ENCODE measurements at places on chromosomes 3 and 15.

GRCh38 chr15:94075349-94075748 is 156.0 kb upstream of the MCTP2 start:
- peak; percentile 62 for DNase-seq

DNA sequence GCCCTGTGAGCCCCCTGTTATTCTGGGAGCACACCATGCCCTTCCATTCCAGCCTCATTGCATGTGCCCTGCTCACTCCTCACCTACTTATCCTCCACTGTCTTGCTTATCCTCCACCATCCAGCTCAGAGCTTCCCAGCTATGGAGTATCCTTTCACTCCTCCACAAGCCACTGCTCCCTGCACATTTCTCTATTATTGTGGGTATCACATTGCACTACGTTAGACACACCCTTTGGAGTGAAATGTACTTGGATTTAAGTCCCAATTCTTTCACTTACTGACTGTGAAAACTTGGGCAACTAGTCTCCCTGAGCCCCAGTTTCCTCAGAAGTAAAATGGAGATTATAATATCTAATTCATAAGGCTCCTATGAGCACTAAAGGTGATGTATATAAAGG is 4.3 kb downstream of the MASP1 start:
- DNase-seq = no peak

- peak; percentile 75 for DNase-seq
Observed at GRCh38 chr15:43067717-43068461, 37.9 kb downstream of the UBR1 start.

DNA sequence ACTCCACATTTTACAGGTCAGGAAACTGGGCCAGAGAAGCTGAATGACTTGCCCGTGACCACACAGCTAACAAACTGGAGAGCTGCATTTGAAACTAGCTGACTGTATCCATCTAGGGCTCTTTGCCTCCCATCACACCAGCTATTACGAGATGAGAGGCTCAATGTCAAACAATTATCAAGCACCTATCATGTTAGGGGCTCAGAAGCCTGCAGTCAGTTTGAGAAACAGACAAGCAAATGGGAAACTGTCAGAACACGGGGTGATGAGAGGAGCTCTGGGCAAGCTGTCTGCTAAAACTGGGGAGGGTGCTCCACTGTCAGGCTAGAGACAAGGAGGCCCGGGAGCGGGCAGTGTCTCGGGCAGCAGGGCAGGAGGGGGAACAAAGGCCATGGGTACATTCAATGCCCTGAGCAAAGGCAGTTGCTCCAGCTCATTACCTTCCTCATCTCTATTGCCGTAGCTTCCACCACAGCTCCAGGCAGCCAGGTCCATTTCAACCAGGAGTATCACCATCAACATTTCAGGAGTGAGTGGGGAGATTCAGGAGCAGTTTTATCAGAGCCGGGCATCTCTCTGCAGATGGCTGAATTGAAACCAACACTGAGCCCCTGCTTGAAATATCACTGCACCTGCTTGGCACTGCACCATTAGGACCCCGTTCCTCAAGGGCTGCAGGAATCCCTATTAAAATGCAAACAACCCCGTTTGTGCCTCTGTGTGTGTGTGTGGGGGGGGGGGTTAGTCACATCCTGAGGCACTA is 122.6 kb downstream of the RAB11A start:
- DNase-seq = no peak

DNA sequence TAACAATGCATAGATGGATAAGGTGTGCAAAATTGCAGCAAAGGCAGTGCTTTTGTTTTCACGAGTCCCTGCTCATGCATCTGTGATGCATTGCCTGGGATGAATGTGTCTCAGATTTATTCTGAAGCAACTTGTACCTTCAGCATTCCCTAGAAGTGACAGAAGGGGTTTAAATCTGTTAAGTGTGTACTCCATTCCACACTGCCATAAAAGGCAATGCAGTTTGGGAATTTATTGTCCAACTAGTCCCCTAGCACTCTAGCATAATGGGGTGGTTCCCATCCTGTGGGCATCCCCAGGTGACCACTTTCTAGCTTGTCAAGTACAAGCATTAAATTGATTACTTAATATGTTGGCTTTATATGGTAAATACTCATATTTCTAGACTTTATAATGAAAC is 306.5 kb upstream of the CBLB start:
- no peak for DNase-seq

- no peak for DNase-seq
Observed at GRCh38 chr3:138303474-138303873, 26.2 kb downstream of the NME9 start.

- DNase-seq = no peak
Observed at GRCh38 chr3:141129049-141129448, 77.9 kb downstream of the SPSB4 start.

DNA sequence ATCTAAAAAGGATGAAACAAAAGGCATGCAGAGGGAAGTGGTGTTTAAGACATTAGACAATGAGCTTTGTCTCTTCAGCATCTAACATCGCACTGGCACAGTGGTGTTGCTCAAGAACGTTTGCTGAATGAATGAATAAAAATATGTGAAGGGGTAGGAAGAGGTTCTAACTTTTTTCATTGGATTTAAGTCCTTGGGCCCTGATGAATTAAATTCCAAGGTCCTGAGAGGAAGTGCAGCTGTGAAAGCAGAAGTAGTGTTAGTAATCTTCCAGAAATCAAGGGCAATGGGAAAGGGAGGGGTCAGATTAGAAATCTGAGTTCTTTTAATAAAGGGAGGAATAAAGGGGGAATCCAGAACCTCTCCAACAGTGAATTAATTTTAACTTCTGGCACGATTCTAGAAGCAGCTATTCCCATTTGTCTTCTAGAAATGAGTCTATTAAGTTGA is 29.6 kb downstream of the TLNRD1 start:
- DNase-seq = no peak

GRCh38 chr15:72342385-72342784 is 22.4 kb upstream of the CELF6 start:
- no peak for DNase-seq

DNA sequence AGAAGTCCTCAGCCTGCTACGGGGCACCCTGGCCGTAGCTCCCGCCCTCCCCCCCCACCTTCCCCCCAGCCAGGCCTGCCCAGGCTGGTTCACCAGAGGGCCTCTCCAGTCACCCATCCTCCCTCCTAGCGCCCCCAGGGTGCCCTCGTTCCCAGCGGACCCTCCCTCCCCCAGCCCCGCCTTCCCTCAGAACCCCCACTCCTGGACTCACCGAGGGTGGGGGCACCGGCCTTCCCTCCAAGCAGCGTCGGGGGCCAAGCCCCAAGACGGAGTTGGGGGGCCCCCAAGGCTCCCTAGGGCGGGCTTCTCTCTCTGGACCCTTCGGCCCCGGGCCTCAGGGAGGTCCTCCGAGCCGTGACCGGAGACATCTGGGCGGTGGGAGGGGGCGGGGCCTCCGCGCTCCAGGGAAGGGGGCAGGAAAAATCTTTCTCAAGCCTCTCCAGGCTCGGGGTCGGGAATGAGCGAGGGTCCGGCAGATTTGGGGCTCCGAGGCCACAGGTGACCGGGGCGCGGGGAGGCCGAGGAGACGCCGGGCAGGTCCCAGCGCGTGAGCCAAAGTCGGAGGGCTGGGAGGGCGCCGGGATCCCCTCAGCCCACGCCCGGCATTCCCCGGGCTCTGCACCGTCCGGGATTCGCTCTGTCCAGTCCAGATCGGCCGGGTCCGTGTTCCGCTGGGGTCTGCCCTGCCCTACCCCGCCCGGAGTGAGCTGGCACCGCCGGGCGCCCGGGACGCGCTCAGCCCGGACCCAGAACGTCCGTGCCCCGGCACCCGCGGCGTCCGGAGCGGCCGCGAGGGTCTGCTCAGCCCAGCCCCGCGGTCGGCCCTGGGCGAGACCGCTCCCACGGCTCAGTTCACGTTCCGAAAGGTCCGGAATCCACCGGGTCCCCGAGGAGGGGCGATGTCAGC is 999 bp downstream of the INSYN1 start:
- DNase-seq = no peak

- peak; percentile 44 for DNase-seq
Observed at GRCh38 chr15:74320352-74321247, 46.8 kb downstream of the CYP11A1 start.

DNA sequence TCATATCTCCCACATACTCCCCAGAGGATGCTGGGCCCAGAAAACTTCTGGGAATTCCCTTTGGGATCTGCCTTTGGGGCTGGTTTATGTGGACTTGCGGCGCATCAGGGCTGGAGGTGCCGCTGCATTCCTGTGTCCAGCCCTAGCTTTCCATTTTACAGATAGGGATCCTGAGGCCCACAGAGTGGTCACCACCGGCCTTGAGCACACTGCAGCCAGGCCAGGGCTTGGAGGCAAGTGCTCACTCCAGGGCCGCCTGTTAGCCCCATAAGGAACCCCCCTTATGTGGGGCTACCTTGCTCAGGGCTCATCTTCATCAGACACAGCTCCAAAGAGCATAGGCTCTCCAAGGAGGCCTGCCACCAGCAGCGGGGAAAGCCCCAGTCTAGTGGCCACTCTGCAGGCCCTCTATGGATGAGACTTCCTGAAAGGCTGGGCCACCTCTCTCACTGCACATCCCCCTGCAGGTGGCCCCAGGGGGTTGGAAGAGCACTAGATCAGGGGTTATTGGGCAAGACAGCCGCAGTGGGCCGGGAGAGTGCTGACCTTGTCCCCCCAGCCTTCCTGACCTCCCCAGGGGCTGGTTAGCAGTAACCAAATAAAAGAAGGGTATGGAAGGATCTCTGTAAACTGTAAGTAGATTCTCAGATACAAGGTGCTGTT is 9.2 kb upstream of the ATP2B2 start:
- no peak for DNase-seq

DNA sequence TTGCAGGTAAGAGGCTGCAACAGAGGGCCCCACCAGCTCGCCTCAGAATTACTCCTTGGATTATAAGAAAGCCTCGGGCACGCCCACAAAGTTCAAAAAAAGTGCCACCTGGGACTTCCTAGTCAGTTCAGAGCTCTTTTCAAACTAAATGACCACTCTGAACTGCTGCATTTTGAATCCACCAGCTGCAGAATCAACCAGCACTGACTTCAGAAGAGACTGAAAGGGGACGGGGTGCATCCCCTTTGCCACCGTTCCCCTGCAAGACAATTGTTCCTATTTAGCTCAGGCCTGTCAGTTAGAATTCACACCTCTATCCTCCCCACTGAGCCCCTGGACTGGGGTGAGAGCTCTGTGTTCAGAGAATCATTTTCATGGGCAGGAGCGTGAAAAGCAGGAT is 181.4 kb upstream of the GADL1 start:
- DNase-seq = no peak

- DNase-seq = no peak
Observed at GRCh38 chr3:165983284-165983683, 146.1 kb upstream of the BCHE start.

DNA sequence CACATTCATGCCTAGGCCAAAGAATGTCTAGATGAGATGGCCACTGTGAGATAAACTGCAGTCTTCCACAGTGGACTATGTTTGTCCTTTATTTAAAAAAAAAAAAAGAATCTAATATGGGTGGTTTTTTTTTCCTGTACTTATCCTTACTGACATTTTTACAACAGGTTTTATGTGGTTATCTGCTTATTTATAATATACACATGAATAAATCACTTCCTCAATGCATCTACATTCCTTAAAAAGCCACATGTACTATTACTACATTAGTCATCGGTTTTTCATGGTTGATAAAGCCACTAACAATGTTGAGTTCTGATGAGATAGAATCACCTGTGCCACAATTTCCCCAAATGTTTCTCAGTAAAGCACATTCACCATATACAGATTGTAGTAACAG is 341.3 kb upstream of the THBS1 start:
- peak; percentile 74 for DNase-seq

- peak; percentile 76 for DNase-seq
Observed at GRCh38 chr15:36501063-36501678, 78.3 kb upstream of the CDIN1 start.

- no peak for DNase-seq
Observed at GRCh38 chr3:117059956-117060270, 350.3 kb downstream of the TUSC7 start.

GRCh38 chr15:72783004-72783639 is 436 bp downstream of the ADPGK start:
- DNase-seq = peak; percentile 32

DNA sequence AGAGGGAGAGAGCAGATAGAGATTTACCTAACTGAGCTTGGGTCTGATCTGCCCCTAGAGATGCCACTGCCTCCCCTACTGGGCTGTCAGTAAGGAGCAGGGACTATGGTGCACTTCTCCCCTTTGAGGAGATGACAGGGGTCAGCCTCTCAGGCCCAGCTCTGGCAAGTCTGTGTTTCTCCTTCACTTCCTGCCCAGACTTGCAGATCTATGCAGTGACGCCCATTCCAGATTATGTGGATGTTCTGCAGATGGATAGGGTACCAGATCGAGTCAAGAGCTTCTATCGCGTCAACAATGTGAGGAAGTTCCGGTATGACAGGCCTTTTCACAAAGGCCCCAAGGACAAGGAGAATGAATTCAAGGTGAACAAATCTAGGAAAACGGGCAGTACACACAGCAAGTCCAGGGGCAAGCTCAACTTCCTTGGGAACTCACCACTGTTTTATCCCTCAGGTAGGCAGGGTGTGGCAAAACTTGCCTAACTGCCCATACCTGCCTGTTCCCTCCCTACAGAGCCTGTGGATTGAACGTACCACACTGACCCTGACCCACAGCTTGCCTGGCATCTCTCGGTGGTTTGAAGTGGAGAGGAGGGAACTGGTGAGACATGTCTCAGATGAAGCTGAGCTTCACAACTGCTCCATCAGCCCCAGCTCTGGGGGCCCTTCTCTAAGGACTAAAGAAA is 29.1 kb upstream of the MANF start:
- DNase-seq = no peak

DNA sequence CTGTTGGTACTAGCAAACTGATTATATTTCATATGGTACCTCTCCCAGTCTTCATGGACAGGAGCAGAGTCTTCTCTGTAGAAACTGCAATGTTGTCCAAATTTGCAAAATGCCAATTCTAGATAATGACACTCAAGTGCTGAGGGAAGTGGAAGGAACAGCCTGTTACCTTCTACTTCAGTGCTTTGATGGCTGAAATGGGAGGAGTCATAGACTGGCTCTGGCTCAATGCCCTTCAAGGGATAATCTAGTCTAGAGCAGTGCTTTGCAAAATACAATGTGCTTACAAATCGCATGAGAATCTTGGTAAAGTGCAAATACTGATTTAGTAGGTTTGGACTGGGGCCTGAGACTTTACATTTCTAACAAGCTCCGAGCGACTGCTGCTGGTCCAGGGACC is 51.7 kb upstream of the ACP3 start:
- no peak for DNase-seq

DNA sequence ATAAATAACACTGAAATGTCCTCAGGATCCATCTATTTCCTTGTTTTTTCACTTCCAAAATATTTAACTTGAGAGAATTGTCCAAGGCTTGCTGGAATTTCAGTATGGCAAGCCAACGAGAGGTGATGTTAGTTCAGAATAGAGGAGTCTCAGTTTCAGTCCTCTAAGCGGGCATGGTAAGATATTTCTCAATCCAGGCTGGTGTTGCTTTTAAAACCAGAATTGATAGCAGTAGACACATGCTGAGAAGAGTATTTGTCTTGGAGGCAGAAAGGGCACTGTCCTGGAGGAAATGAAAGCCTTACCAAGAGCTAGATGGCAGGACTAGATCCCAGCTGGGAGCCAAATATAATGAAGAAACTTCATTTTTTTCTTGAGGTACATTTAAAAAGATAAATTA is 23.1 kb downstream of the PHLDB2 start:
- DNase-seq = no peak
